Cardiac ventricle fibroblast (primary cell): ENCODE measurements at places on chromosomes 6 and 20. TPM values are rescaled to one million over a fixed set of nuclear protein-coding genes. Genes with fewer than 3 reads are reported as not detected.

Gene WFDC2
- not detected in 2 replicates for total RNA-seq

Gene ERMARD
- 11.1 and 15.9 TPM in 2 replicates for total RNA-seq

Gene SIRPG
- total RNA-seq: not detected in 2 replicates

Gene COL21A1
- total RNA-seq: 30.8 and 51.1 TPM in 2 replicates

Gene CLDN20
- total RNA-seq: not detected in 2 replicates

Gene LY6G6C
- not detected in 2 replicates for total RNA-seq
